ENCODE measurements at places on chromosomes 16 and 17. TPM values are rescaled to one million over a fixed set of nuclear protein-coding genes. Genes with fewer than 3 reads are reported as not detected.

Gene LLGL1
- total RNA-seq = 16.5 TPM

DNA sequence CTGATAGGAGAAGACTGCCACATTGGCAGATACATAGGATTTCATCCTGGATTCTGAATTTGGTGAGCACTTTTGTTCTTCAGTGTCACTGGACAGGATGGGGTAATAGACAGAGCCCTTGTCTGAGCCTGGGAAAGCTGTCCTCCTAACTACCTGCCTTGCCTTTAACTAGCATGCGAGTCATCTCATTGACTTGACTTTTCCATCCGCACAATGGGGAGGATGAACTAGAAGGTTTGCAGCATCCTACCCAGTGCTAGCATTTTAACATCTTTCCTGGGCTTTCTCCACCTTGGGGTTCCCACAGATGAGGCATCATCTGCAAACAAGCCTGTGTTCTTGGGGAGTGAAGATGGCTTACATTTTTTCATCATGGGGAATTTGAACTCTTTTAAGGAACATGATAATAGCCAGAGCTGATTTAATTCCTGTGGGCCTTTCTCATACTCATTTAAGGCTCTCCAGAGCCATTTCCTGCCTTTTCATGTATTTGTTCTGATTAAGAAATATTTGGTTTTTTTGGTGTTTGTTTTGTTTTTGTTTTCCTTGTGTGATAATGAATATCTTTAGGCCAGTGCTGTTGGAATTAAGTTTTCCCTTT lies 139.5 kb downstream of the MSI2 start:
- no peak overlapping the region for H3K4me3 ChIP-seq
- no peaks in the 10 kb centered on the region for H3K4me1 ChIP-seq
- no peaks in the 10 kb centered on the region for H3K27me3 ChIP-seq
- no peak overlapping the region for H3K27ac ChIP-seq
- no peaks in the 10 kb centered on the region for H3K36me3 ChIP-seq
- no peak for DNase-seq

GRCh38 chr17:76793775-76794174 lies 55.9 kb downstream of the MFSD11 start:
- no peaks in the 10 kb centered on the region for H3K4me1 ChIP-seq
- H3K27ac ChIP-seq = no peak overlapping the region
- no peak for DNase-seq
- no peaks in the 10 kb centered on the region for H3K27me3 ChIP-seq
- no peak overlapping the region for H3K4me3 ChIP-seq

DNA sequence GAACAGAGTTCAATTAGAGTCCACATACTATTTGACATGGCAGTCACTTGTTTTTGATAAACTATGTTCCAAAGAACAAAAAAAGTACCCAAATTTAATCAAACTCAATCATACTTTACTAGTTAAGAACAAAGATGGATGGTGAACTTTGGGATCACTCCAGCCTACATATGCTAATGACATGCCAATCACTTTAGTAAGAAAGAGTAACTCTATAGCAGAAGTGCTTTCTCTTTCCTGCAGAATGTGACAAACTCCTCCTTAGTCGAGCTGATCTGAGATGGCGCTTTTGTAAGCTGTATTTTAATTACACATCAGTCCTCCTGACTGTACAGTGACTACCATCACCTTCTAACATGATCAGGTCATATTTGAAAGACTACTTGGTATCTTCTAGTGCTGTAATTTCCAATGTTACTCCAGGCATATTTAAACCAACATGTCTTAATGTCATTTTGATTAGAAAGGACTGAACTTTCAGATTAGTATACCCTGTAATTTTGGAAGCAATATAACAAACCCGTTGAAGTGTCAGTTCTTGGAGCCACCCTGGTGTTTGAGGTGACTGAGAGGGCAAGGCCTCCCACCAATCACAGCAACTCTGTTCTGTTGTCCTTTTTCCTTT lies 4.1 kb downstream of the NETO2 start:
- peaks cover 17% of the 10 kb centered on the region for H3K4me1 ChIP-seq
- no peak for DNase-seq
- H3K27me3 ChIP-seq = peaks cover 8% of the 10 kb centered on the region
- H3K4me3 ChIP-seq = no peak overlapping the region
- H3K27ac ChIP-seq = no peak overlapping the region

GRCh38 chr17:78884148-78884825 lies 18.7 kb downstream of the CEP295NL start:
- H3K27me3 ChIP-seq = no peaks in the 10 kb centered on the region
- peaks cover 40% of the 10 kb centered on the region for H3K4me1 ChIP-seq
- H3K27ac ChIP-seq = no peak overlapping the region
- no peak for DNase-seq

GRCh38 chr17:17722906-17723353 lies 41.7 kb downstream of the RAI1 start:
- no peaks in the 10 kb centered on the region for H3K36me3 ChIP-seq
- H3K27me3 ChIP-seq = peaks cover 2% of the 10 kb centered on the region
- no peak for DNase-seq
- H3K4me1 ChIP-seq = peaks cover 47% of the 10 kb centered on the region

DNA sequence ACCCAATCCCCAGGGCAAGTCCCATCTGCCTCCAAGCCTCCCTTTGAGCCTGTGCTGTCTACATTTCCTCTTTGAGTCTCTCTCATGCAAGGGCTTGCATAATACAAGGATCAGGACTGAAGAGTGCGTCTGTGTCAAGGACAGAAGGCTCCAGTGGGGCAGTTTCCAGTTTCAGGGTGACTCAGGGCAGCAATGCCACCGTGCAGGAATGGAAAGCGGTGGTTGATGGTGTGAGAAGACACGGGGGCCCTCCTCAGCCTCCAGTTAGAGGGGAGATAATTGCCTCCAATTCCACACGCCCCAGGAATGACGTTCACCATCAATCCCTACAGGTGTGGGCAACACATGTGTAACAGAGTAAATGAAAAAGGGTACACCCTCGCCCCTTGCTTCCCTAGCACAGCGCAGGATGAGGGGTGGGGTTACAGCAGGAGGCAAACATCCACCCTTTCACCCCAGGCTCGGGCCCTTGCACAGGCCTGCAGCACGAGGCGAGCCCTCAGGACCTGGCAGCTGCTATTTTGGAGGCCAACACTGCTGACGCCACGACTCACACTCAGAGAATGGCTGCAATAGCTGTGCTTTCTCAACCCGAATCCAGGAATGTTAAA lies 24.8 kb upstream of the SLC25A19 start:
- no peak for DNase-seq
- H3K4me3 ChIP-seq = no peak overlapping the region
- H3K27ac ChIP-seq = no peak overlapping the region
- H3K36me3 ChIP-seq = peaks cover 17% of the 10 kb centered on the region
- peaks cover 9% of the 10 kb centered on the region for H3K4me1 ChIP-seq

- no peaks in the 10 kb centered on the region for H3K4me1 ChIP-seq
- peaks cover 3% of the 10 kb centered on the region for H3K27me3 ChIP-seq
- no peaks in the 10 kb centered on the region for H3K36me3 ChIP-seq
- DNase-seq = no peak
- H3K27ac ChIP-seq = no peak overlapping the region
- no peak overlapping the region for H3K4me3 ChIP-seq
Measured at GRCh38 chr17:34369571-34369970, 6.5 kb upstream of the CCL1 start.

GRCh38 chr16:64162613-64163375 lies 959.1 kb downstream of the CDH11 start:
- no peaks in the 10 kb centered on the region for H3K4me1 ChIP-seq
- H3K27me3 ChIP-seq = no peaks in the 10 kb centered on the region
- H3K27ac ChIP-seq = no peak overlapping the region
- H3K4me3 ChIP-seq = no peak overlapping the region

DNA sequence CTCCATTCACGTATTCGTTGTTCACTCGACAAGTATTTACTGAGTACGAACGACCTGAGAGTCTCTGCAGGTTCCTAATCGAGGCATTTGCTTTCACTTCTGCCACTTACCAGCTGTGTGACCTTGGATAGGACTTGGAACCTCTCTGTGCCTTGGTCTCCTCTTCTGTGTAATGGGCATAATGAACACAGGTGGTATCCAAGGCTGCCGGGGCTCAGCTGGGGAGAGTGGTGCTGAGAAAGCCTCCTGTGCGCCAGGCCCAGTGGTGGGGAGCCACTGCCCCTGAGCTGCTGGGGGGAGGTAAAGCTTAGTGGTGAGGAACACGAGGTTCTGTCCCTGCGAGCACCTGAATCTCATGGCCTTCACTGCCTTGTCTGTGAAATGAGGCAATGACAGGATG lies 150.7 kb downstream of the IRF8 start:
- H3K4me1 ChIP-seq = peaks cover 18% of the 10 kb centered on the region
- H3K27ac ChIP-seq = no peak overlapping the region
- H3K27me3 ChIP-seq = peaks cover 53% of the 10 kb centered on the region
- no peak overlapping the region for H3K4me3 ChIP-seq

GRCh38 chr17:8369944-8370343 lies 6.6 kb downstream of the KRABD2 start:
- H3K36me3 ChIP-seq = peaks cover 12% of the 10 kb centered on the region
- no peak for DNase-seq
- H3K27ac ChIP-seq = no peak overlapping the region
- H3K4me1 ChIP-seq = no peaks in the 10 kb centered on the region

- H3K4me3 ChIP-seq = no peak overlapping the region
- DNase-seq = no peak
- H3K27me3 ChIP-seq = no peaks in the 10 kb centered on the region
- no peaks in the 10 kb centered on the region for H3K36me3 ChIP-seq
- no peaks in the 10 kb centered on the region for H3K4me1 ChIP-seq
Measured at GRCh38 chr17:206941-207560, 25.6 kb upstream of the DOC2B start.

- DNase-seq = no peak
- no peaks in the 10 kb centered on the region for H3K4me1 ChIP-seq
- H3K27me3 ChIP-seq = no peaks in the 10 kb centered on the region
- no peak overlapping the region for H3K27ac ChIP-seq
Measured at GRCh38 chr16:3346041-3346440, 9.6 kb upstream of the OR2C1 start.

DNA sequence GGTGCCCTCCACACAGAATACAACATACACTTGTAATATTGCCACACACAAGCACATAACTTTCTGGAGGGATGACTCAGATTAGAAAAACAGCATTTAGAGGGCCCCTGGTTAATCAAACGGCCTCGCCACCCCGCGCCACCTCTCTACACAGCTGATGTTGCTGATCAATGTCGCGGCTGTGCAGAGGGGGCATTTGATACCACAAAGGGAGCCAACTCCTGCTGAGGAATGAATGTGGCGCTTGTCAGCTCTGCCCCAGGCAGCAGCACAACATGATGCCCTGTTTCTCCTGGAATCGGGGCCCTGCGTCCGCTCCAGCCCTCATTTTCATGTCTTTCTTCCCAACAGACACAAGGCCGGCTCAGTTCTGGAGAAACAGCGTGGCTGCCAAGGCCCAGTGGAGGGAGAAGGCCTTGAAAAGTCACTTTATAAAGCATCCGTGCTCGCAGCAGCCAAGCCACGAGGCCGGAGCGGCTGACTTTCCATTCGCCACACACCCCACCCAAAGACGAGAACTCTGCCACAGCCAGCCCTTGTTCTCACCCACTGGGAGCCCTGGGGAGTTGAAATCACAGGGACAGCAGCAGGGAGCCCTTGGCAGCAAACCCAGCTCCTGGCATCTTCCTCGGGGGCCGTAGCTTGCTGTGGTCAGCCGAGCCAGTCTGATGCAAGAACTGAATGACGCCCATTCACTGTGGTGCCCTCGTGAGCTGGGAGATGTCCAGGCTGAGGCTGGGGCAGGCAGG lies 65.6 kb downstream of the XYLT1 start:
- no peaks in the 10 kb centered on the region for H3K4me1 ChIP-seq
- no peaks in the 10 kb centered on the region for H3K27me3 ChIP-seq
- H3K27ac ChIP-seq = no peak overlapping the region

DNA sequence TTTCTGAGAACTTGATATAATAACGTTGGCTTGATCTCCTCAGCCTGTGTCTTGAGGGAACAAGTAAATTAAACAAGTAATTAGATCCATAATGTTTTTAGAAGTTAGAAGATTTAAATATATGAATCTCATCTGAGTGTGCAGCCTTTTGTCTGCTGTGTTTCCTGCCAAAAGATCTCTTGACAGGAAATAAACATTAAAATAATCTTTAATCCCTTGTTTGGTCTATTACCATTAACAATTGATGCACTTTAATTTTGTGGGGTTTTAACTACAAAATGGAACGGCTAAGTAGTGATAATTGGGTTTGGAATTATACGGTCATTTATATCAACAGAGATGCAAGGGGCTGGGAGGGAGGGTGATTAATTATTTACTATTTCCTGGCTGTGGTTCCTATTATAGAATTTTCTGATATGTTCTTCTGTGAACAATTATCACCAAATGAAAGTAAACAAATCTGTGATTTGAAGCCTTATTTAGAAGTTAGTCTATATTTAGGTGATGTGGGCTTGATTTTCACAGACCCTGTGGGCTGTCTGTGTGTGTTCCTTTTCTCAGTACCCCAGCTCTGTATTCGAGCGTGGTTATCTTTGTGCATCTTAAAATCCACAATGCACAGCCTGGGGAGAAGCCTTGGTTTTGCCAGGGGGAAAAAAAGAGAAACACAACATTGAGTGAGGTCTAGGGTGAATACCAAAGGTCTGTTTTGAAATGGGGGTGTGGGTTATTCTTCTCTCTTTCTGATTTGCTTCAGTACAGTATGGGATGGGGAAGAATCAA lies 556.1 kb downstream of the WWOX start:
- no peak overlapping the region for H3K4me3 ChIP-seq
- H3K4me1 ChIP-seq = no peaks in the 10 kb centered on the region
- no peak overlapping the region for H3K27ac ChIP-seq
- DNase-seq = no peak
- no peaks in the 10 kb centered on the region for H3K36me3 ChIP-seq

GRCh38 chr16:4407543-4408322 lies 8.7 kb downstream of the CORO7 start:
- H3K36me3 ChIP-seq = peaks cover 39% of the 10 kb centered on the region
- H3K27ac ChIP-seq = no peak overlapping the region
- no peak overlapping the region for H3K4me3 ChIP-seq
- H3K27me3 ChIP-seq = no peaks in the 10 kb centered on the region
- no peaks in the 10 kb centered on the region for H3K4me1 ChIP-seq

- no peak for DNase-seq
- no peak overlapping the region for H3K27ac ChIP-seq
- H3K4me1 ChIP-seq = no peaks in the 10 kb centered on the region
- H3K4me3 ChIP-seq = no peak overlapping the region
- H3K27me3 ChIP-seq = no peaks in the 10 kb centered on the region
Measured at GRCh38 chr16:9241177-9241576, 149.7 kb downstream of the HAPSTR1 start.

- no peaks in the 10 kb centered on the region for H3K27me3 ChIP-seq
- peaks cover 48% of the 10 kb centered on the region for H3K4me1 ChIP-seq
- H3K4me3 ChIP-seq = no peak overlapping the region
- peak overlapping the region; percentile 85 for H3K27ac ChIP-seq
- H3K36me3 ChIP-seq = no peaks in the 10 kb centered on the region
- no peak for DNase-seq
Measured at GRCh38 chr16:81817296-81817695, 38.2 kb downstream of the PLCG2 start.

DNA sequence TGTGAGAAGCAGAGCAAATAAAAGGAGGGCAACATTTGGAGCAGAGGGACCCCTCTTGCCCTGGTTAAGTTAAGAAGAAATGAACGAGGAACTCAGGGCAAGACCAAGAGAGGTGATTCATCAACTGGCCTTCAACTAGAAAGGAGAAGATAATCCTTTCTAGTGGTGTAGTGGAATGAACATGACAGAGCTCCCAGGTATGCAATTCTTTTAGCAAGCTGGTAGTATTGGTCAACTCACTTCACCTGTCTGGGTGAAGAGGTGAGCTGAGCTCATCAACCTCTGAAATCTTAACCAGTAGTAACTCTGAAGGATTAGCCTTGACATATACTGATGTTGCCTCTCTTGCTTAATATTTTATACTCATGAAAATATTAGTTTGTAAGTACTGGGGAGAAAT lies 1024.7 kb upstream of the GOT2 start:
- H3K4me1 ChIP-seq = no peaks in the 10 kb centered on the region
- H3K36me3 ChIP-seq = no peaks in the 10 kb centered on the region
- H3K27me3 ChIP-seq = no peaks in the 10 kb centered on the region
